ENCODE measurements at places on chromosomes 11 and 22. TPM values are rescaled to one million over a fixed set of nuclear protein-coding genes. Genes with fewer than 3 reads are reported as not detected.

The OR51E2 gene
- not detected for total RNA-seq

The BTBD18 gene
- total RNA-seq, result not detected

The OR56A1 gene
- not detected for total RNA-seq

The RAB36 gene
- total RNA-seq, result 2.7 TPM
